Left renal cortex interstitium (tissue), 4 donors: ENCODE measurements at places on chromosomes 1 and 21. TPM values are rescaled to one million over a fixed set of nuclear protein-coding genes. Genes with fewer than 3 reads are reported as not detected.

DNA sequence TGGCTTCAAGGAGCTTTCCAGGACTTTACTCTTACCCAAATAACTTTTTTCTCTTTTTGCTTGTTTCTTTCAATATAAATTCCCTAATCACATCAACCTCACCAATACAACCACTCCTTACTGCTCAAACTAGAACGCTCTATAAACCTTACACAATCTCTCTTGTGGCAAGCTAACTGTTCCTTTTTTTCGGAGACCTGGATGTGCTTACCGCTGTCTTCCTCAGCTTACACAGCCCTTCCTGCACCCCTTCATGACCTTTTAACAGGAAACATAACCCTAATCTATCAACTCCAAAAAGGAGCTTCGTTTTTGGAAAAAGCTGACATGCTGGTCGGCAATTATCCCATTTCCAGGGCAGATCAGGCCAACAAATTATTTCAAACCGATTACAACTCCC, 24.1 kb upstream of the SLC2A5 start:
- no peak for DNase-seq

The KDM5B gene
- 105 TPM for polyA plus RNA-seq

The MAP3K6 gene
- polyA plus RNA-seq, result 9.3 TPM

DNA sequence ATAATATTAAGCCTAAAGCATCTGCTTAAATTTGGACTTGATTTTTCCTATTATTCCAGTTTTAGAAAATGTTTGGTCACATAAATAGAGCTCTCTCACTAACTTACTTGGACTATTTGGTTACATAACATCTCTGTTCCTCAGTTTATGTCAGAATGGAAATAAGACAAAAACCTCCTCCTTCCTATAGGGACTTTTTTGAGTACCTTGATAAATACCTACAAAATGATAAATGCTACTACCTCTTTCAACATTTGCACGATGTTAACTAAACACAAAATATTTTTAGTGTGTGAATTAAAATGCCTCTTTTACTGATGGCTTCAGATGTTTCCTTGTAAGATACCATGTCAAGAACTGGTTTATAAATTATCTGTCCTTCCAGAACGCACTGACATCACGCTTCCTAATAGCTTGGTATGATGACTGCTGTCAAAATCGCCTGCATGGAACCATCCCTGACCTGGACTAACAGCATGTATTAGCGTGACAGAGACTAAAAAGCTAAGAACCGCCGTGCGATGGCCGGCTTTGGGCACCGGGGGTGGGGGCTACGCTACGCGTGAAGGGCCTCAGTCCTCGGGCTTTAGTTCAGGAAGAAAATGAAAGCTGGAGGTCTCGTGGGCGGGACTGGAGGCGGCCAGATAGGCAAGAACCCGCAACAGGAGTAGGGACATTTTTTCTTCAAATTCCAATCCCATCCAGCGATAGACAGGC, 133.2 kb upstream of the BARHL2 start:
- no peak for DNase-seq

GRCh38 chr1:183355797-183356196, 62.4 kb downstream of the NMNAT2 start:
- no peak for DNase-seq

DNA sequence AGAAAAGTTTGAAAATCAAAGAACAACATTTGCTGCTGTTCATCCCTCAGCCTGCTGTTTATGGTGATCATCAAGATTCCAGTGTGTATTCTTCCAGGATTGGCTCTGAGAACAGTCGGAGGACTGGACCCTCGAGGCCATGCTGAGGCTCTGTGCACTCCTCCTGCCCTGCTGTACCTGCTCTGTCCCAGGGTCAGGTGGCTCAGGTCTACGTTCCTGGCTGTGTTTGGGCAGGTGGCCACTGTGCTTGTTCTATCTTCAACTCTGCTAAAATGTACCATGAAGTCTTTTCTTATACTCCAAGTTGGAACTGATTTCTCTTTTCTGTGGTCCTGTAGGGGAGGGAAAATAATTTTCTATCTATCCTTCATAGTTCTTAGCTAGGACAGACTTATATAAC, 175.9 kb downstream of the RWDD3 start:
- DNase-seq, result no peak

The SIK1 gene
- 2.5 TPM for polyA plus RNA-seq

The FCAMR gene
- polyA plus RNA-seq, result 7.6 TPM

The ENSA gene
- polyA plus RNA-seq, result 231 TPM

The LMOD1 gene
- polyA plus RNA-seq, result 4.5 TPM

DNA sequence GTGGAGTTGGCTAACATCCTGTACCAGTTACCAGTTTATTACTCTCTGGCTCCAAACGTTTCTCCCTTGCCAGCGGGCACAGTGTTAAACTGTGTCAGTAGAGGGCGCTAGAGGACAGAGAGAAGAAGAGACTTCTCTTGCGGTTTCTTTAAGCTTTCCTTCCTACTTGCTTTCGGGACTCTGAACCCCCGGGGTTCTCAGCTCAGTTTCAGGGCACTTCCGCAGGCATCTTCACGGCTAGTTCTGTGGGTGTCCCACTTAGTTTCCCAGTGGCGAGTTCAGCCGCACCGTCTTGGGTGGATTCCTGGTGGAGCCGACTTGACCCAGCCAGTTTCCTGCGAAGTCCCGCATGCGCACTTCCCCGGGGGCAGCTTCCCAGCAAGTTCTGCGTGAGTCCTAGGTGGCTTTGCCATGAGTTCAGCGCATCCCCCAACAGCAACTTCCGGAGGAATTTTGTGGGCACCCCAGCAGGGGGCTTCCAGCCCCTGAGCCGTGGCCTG, 37.9 kb upstream of the BTG2 start:
- DNase-seq, result peak; percentile 93

GRCh38 chr1:1075148-1075935, 1.2 kb upstream of the RNF223 start:
- DNase-seq, result no peak

The SLAMF9 gene
- not detected for polyA plus RNA-seq

DNA sequence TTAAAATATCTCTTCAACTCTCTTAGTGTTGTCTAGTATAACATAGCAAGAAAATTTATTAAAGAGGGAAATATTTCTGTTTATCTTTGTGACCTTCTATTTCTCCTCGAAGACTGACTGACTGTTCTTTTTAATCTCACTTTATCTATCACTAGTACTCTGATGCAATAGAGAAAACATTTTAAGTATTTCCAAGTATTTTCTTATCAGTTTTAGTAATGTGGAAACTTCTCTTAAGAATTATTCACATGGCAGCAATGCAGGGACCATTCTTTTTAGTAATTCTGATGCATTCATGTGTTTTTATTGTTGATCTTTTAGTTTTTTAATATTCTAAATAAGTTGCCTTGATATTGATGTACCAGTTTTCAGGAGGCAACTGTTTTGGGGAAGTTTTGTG, 115.7 kb downstream of the NEK7 start:
- no peak for DNase-seq

GRCh38 chr1:112692681-112693080, 14.2 kb downstream of the RHOC start:
- DNase-seq, result no peak

The TNFRSF4 gene
- polyA plus RNA-seq, result 3.1 TPM

DNA sequence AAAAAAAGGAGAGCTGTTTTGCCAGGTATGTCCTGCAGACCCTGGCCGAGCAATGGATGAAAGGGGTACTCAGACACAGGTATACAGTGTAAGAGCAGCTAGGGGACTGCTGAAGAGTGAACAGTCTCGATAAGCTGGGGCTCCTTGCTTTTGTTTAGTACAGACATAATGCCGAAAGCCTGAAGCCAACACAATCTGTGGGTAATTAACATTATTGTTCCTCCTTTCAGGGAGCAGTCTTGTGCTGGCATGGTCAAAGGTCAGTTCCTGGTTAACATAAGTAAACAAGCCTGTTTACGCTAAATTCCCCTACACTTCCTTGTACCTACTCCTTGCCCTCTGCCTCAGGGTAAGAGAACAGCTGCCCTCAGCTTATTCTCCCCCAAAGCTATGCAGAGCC, 272.3 kb upstream of the ST6GALNAC5 start:
- no peak for DNase-seq

The TFF2 gene
- not detected for polyA plus RNA-seq

The TRABD2B gene
- polyA plus RNA-seq, result 13.9 TPM

The TRPM2 gene
- 1.2 TPM for polyA plus RNA-seq

DNA sequence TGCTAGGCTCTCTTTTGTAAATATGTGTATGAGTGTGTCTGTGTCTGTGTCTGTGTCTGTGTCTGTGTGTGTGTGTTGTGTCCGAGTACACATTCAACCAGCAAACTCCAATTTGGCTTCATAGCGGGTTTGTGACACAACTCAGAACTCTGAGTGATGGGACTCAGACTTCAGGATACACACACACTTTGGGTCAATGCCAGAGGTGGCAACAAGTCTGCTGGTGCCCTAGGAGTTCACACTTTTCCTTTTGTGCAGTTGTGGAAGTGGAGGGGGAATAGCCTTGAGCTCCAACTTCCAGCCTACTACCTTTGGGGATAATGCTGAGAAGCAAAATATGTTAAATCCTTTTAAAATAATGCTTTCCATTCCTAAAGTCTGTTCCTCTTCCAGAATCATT, 16.6 kb upstream of the TBX15 start:
- no peak for DNase-seq

The GPR37L1 gene
- polyA plus RNA-seq, result 0.03 TPM
